ENCODE measurements at places on chromosomes 1 and 21.
A peak's percentile ranks its signal among the peaks of the same experiment; 100 is the strongest.

- peak; percentile 36 for DNase-seq
- peaks cover 8% of the 10 kb centered on the region for H3K36me3 ChIP-seq
- H3K27me3 ChIP-seq = no peaks in the 10 kb centered on the region
- H3K27ac ChIP-seq = no peak overlapping the region
Observed at GRCh38 chr1:1550591-1551432, 10.4 kb upstream of the TMEM240 start.

DNA sequence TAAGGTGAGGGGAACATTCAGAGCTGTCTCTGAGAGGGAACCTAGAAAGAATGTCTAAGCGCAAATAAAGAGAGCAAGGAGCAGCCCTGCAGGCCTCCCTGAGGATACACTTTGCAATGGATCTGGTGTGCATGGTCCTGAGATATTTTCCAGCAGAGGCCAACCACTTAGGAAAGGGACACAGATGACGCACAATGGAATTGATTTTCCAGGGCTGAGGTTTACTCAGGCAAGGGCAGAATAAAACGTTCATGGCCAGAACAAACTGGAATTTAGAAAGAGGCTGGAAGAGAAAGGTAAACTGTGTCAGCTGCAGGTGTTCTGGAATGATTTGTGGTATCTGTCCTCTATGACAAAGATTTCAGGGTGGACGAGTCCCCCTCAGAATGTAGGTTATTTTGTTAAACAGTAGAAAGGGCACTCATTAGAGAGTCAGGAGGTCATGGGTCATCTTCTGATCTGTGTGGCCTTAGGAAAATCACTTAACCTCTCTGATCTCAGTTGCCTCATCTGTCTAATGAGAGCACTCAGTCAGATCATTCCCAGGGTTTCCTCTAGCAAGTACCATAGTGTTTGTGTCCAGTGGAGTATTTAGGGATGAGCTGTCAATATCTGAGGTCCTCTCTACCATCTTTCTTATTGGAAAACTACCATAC is 61.8 kb upstream of the PGBD5 start:
- no peak overlapping the region for H3K27ac ChIP-seq
- no peaks in the 10 kb centered on the region for H3K27me3 ChIP-seq
- H3K36me3 ChIP-seq = no peaks in the 10 kb centered on the region
- H3K4me1 ChIP-seq = no peaks in the 10 kb centered on the region
- H3K4me3 ChIP-seq = no peak overlapping the region
- no peak for DNase-seq

- peaks cover 70% of the 10 kb centered on the region for H3K36me3 ChIP-seq
- H3K27ac ChIP-seq = no peak overlapping the region
- H3K4me1 ChIP-seq = peaks cover 12% of the 10 kb centered on the region
- no peak for DNase-seq
Observed at GRCh38 chr1:16126160-16126559, 29.7 kb downstream of the EPHA2 start.

- no peak overlapping the region for H3K27ac ChIP-seq
- no peak for DNase-seq
- no peaks in the 10 kb centered on the region for H3K36me3 ChIP-seq
- H3K4me3 ChIP-seq = no peak overlapping the region
- H3K4me1 ChIP-seq = no peaks in the 10 kb centered on the region
Observed at GRCh38 chr1:112250892-112251291, 145.1 kb upstream of the CTTNBP2NL start.

- H3K4me1 ChIP-seq = no peaks in the 10 kb centered on the region
- no peaks in the 10 kb centered on the region for H3K27me3 ChIP-seq
- no peak overlapping the region for H3K27ac ChIP-seq
- no peak for DNase-seq
- H3K36me3 ChIP-seq = no peaks in the 10 kb centered on the region
Observed at GRCh38 chr1:101945884-101946283, 50.8 kb downstream of the OLFM3 start.

DNA sequence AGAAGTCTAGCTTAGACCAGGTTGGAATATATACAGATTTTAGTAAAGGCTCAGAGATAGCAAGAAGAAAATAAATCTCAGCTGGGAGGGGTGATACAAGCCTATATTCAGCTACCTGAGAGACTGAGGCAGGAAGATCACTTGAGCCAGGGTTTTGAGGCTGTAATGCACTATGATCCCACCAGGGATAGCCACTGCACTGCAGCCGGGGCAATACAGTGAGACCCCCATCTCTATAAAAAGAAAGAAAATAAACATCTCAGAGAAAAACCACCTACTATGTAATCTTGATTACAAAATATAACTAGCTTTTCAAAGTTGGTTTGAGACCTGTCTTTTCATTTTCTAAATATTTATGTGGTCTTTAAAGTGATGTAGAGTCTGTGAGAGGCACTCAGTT is 47.7 kb downstream of the IL23R start:
- H3K4me1 ChIP-seq = no peaks in the 10 kb centered on the region
- no peak overlapping the region for H3K27ac ChIP-seq
- H3K27me3 ChIP-seq = no peaks in the 10 kb centered on the region
- H3K36me3 ChIP-seq = no peaks in the 10 kb centered on the region
- no peak for DNase-seq

DNA sequence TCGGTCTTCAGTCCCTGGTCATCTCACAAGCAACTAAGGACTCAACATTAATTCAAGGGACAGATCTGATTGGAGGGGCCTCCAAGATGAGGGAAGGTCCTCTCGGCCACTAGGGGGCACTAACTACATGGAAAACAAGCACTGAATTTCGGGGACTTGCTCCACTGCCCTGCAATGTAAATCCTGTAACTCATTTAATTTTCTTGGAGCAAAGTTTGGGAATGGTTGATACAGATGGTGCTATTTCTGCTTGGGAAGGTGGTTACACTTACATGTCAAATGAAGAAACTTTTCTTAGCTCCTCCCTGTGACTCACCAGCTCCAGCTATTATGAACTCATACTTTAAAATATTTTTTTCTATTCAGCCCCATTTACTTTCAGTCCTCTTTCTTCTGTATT is 97.4 kb upstream of the KCNJ15 start:
- peak; percentile 84 for DNase-seq
- H3K4me3 ChIP-seq = no peak overlapping the region
- no peaks in the 10 kb centered on the region for H3K36me3 ChIP-seq
- no peak overlapping the region for H3K27ac ChIP-seq
- peaks cover 14% of the 10 kb centered on the region for H3K27me3 ChIP-seq

DNA sequence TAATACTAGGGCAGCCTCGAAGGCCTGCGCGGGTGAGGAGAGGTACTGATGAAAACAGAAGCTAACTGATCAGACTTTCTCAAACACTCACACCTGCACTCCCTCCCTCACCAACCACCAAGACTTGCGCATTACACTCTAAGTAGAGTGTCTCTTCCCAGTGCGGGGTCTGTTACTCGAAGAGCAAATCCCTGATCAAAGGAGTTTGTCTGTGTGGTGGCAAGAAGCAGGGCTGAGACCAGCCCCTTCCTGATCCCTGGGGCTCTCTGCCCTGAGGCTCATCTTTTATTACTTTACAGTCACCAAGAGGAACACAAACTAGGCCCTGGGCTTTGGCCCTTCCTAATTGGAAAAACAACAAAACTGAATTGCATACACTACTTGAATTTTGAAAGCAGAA is 19.5 kb upstream of the TSNAX start:
- no peak for DNase-seq
- H3K27me3 ChIP-seq = no peaks in the 10 kb centered on the region
- H3K4me1 ChIP-seq = no peaks in the 10 kb centered on the region
- no peaks in the 10 kb centered on the region for H3K36me3 ChIP-seq
- H3K4me3 ChIP-seq = no peak overlapping the region

GRCh38 chr1:22536506-22536905 is 26.8 kb upstream of the EPHA8 start:
- peak; percentile 26 for DNase-seq
- H3K36me3 ChIP-seq = 0 out of 2 replicates have a peak, but pooled peaks cover 1% of the 10 kb centered on the region
- H3K4me3 ChIP-seq = no peak overlapping the region
- peaks cover 1% of the 10 kb centered on the region for H3K27me3 ChIP-seq
- H3K27ac ChIP-seq = no peak overlapping the region

- H3K27ac ChIP-seq = no peak overlapping the region
- H3K36me3 ChIP-seq = no peaks in the 10 kb centered on the region
- H3K4me1 ChIP-seq = 0 out of 2 replicates have a peak, but pooled peaks cover 2% of the 10 kb centered on the region
- H3K4me3 ChIP-seq = peak overlapping the region; percentile 26
Observed at GRCh38 chr1:97918961-97919360, 1.9 kb downstream of the DPYD start.

DNA sequence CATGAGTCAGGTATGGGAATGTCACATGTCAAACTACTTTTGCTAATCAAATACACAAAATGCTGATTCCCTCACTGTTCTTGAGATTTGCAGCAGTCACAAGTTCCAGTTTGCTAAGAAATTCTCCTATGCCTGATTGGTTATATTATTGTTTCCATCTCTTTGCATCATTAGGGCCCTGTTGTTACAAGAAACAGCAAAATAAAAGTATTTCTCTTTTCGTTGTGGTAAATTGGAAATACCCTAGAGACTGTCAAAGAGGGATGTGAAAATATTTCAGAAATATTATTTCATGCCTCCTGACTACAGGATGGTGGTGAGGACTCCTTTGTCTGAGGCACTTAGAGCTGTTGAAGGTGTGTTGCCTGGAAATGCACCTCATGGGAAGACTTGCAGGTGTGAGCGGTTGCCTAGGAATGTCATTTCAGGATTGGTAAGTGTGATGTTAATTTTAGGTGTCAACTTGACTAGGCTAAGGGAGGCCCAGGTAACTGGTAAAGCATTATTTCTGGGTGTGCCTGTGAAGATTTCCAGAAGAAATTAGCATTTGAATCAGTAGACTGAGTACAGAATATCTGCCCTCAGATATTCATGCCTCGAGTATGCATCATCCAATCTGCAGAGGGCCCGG is 117.4 kb downstream of the ROR1 start:
- no peak overlapping the region for H3K4me3 ChIP-seq
- peaks cover 10% of the 10 kb centered on the region for H3K4me1 ChIP-seq

- H3K27me3 ChIP-seq = peaks cover 15% of the 10 kb centered on the region
- no peak overlapping the region for H3K27ac ChIP-seq
- no peak overlapping the region for H3K4me3 ChIP-seq
- no peak for DNase-seq
- no peaks in the 10 kb centered on the region for H3K36me3 ChIP-seq
- H3K4me1 ChIP-seq = no peaks in the 10 kb centered on the region
Observed at GRCh38 chr1:18977428-18977827, 21.0 kb upstream of the IFFO2 start.

DNA sequence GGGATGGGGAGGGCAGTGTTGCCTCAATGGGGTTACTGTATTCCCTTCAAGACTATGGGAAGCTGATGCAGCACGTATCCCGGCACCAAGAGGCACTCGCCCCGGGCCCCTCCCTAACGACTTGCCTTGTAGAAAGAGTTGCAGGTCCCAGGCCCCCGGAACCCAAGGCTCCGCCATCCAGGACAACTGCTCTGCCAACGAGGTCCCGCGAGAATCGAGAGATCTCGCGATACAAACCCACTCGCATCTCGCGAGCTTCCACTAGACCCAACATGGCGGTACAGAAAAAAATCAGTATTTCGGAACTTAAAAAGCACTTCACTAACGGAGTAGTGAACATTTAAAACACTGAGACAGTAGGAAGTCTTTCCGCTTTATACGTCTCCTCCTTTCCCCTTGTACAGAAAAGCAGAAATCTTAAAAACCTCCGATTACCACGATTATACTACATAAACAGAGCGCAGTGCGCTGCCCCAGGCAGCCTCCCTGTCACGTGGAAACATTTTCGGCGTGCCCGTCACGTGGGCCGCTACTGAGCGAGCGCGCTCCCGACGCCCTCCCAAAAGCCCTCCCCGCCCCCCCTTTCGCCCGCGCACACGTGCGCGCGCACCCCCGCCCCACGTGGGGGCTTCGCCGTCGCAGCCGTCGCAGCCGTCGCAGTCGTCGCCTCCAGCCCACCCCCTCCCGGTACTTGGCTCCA is at the start of gene ZZZ3:
Gene ZZZ3, minus strand, starts transcription at position 199 of the 700 bp plus-strand sequence. CDS start 49,304 bp downstream, outside the sequence.
- peak within 1 kb of the TSS; percentile 80 for H3K4me3 ChIP-seq
- no peaks in the 10 kb centered on the region for H3K27me3 ChIP-seq
- no peaks in the 10 kb centered on the region for H3K4me1 ChIP-seq

GRCh38 chr1:66833112-66833511 is 32.0 kb upstream of the INSL5 start:
- H3K4me3 ChIP-seq = no peak overlapping the region
- H3K4me1 ChIP-seq = no peaks in the 10 kb centered on the region
- no peak overlapping the region for H3K27ac ChIP-seq
- H3K36me3 ChIP-seq = no peaks in the 10 kb centered on the region
- H3K27me3 ChIP-seq = no peaks in the 10 kb centered on the region
- no peak for DNase-seq

DNA sequence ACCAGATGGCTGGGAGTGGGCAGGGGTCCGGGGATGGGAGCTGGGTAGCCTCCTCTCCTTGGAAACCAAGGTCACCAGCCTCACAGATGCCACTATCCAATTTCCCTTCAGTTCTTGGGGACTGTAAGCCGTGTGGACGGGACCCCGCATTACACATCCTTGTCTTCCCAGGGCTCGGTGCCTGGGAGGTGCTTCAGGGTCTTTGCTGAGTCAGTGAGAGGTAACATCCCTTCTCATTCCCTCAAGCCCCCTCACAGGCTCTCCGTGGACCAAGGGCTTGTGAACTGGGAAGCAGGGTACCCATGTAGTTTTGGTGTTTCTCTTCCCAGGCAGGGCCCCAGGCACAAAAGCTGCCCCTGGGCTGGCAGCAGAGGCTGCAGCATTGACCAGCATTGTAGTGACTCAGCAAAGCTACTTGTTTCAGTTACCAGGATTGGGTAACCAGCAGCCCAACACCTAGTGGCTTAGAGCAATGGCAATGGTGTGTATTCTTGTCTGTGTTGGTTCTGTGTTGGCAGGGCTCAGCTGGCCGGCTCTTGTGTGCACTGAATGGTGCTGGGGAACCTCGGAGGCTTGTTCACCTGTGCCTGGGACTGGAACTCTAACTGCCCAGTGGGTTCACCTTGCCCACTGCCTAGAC is 24.6 kb upstream of the PCBP3 start:
- peaks cover 45% of the 10 kb centered on the region for H3K27me3 ChIP-seq
- no peak for DNase-seq
- no peak overlapping the region for H3K4me3 ChIP-seq
- peaks cover 6% of the 10 kb centered on the region for H3K4me1 ChIP-seq
- no peaks in the 10 kb centered on the region for H3K36me3 ChIP-seq

DNA sequence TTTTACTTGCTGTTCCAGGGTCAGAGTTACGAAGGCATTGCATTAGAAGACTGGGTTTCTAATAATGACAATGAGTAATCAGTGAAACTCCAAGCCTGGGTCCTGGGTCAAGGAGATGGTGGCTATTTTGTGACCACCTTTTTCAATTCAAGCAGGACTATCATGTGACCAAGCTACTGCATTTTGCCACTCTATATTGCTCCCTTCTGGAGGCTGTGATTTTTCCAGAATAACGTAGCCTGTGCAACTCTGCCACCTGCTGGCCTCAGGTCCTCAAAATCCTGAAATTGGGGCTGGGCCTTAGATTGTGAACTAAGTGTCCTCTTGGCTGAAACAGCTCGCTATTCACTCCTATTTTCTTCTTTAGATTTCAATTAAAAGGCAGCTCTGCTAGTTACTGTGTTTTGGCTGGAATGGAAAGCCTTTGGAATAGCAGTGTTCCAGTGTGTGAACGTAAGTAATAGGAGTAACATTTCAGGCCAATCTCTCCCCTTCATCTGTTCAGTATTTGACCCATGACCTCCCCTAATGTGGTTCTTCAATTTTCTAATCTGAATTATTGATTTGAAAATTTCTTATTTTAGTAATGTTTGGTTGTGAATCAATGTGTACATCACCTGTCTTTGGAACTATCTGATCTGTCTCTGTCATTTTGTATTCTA is 52.9 kb upstream of the CD46 start:
- H3K27ac ChIP-seq = no peak overlapping the region
- peak; percentile 56 for DNase-seq
- H3K4me3 ChIP-seq = no peak overlapping the region
- no peaks in the 10 kb centered on the region for H3K4me1 ChIP-seq
- no peaks in the 10 kb centered on the region for H3K27me3 ChIP-seq

- no peaks in the 10 kb centered on the region for H3K4me1 ChIP-seq
- H3K36me3 ChIP-seq = no peaks in the 10 kb centered on the region
- H3K27me3 ChIP-seq = no peaks in the 10 kb centered on the region
- H3K27ac ChIP-seq = no peak overlapping the region
- peak; percentile 0 for DNase-seq
Observed at GRCh38 chr21:22019766-22020165, 1021.6 kb downstream of the NCAM2 start.

Measured in IMR-90 (cell line).